Stimulated activated CD8-positive, alpha-beta memory T cell treated with anti-CD3 and anti-CD28 coated beads, Interleukin-15, amount 100 ng/mL, for 1 hour (primary cell): ENCODE measurements at places on chromosomes 13 and 19.

DNA sequence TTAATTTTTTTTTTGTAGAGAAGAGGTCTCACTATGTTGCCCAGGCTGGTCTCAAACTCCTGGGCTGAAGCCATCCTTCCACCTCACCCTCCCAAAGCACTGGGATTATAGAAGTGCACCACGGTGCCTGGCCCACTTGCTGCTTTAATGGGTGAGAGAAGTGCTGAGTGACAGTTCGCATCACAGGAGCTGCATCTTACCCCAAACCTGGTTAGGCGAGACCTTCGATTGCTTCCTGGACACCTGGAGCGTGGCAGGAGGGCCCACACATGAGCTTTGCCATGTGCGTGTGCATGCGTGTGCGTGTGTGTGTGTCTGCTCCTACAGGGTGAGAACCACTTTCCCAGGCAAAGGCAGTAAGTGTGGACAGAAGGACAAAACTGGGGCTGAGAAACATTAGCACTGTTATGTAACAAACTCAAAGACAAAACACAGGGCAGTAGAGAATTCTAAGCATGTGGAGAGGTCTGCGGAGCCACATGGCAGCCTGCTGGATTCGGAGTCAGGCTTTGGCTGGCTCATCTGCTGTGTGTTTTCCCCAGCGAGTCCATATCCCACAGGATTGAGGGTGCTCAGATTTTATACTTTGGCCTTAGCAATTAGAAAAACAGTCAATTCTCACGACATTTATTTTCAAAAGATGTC, 11.7 kb upstream of the MTIF3 start:
- no peak for DNase-seq

- DNase-seq: no peak
These were observed 21.8 kb downstream of the MTRF1 start for GRCh38 chr13:41241626-41242025.

GRCh38 chr19:14519860-14520407, 1.7 kb upstream of the DNAJB1 start:
- no peak for DNase-seq

GRCh38 chr13:94065741-94066140, 413.7 kb downstream of the DCT start:
- no peak for DNase-seq

- no peak for DNase-seq
These were observed 10.7 kb downstream of the HOOK2 start for GRCh38 chr19:12764698-12765097.

- DNase-seq: no peak
These were observed 32.5 kb downstream of the MARK4 start for GRCh38 chr19:45283443-45284033.
